ENCODE measurements at places on chromosomes 2 and 18.

- DNase-seq = no peak
Observed at GRCh38 chr2:18922276-18922675, 332.9 kb upstream of the NT5C1B start.

DNA sequence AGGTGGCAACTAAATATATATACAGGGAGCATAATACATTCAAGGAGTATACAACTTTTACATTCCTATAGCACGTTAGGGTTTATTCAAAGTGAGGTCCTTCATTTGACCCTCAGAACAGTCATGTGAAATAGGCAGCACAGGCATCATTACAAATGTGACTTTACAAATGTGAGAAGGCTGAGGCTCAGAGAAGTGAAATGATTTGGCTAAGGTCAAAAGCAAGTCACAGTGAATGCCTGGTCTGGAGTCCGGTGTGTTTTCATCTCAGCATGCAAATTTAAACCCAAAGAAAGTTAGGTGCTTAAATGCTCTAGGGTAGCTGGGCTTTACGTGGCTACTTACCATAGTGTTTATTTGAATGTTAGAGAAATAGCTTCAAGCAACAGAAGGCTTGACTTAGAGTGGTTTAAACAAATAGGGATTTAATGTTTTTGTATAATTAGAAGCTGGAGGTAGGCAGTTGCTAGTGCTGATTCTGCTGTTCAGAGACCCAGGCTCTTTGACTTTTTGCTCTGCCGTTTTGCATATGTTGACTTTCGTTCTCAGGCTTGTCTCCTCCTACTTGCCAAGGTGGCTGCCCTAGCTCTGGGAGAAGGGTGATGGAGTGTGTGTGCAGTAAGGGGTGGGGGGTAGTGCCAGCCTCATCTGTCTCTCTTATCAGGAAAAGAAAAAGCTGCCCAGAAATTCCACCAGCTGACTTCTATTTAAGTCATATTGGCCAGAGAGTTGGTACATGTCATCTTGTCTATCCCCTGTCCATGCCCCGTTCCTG lies 89.2 kb downstream of the PLCL1 start:
- DNase-seq = no peak

DNA sequence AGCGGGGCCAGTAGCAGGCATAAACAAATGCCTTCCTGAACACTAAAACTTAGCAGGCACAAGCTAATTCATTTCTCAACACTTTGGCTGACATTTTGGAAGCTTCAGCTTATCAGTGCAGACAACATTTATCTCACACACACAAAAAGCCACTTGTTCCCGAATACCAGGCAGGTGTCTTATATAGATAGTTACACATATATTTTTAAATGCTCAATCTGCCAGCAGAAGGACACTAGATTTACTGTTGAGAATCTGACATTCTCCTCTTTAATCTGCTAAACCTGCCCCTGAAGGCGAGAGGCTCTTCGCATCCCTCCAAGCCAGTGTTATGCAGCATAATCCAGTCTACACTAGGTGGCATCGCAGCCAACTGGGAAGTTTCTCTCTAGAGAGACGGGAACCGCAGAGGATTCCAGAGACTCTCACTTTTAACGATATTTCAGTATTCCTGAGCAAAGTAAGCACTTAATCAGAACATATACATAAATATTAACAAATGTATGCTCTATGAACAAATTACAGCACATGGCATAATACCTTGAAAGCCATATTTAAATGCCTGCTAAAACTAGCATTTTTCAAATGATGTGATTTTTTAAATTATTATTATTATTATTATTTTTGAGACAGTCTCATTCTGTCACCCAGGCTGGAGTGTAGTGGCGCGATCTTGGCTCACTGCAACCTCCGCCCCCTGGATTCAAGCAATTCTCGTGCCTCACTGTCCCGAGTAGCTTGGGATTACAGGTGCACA lies 90.2 kb upstream of the SCG2 start:
- DNase-seq = peak; percentile 65

- no peak for DNase-seq
Observed at GRCh38 chr18:36493349-36494159, 196.0 kb downstream of the FHOD3 start.

DNA sequence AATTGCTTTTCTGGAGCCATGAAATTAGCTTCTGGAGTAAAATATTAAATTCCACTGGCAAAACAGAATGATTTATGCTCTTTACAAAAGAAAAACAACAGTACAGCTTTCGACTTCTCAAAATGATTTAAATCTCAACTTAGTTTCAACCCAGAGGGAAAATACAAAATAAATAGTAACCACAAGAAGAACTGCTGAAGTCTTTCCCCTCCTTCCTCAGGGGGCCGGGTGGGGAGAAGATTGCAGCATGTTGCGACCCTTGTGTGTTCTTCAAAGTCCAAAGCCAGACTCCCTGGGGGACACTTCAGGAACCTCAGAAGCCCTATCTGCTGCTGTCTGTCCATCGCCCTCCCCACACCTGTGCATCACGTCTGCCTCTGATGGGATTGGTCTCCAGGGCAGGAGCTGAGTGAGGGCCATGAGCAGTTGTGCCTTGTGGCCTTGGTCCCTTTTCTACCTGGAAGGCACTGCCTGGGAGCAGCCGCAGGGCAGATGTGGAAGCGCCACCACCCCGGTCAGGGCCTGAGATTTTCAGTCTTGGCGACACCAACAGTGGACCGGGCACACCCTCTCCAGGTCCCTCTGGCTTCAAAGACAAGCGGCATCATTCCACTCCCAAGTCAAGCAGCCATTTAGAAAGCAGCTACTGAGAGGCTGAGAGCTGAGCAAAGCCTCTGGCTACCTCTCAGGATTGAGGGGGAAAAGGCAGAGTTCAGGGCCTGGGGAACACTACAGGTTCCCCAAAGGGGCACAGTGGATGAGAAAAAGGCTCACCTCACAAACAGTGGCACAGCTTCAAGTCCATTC lies 210.1 kb upstream of the RAB6C start:
- no peak for DNase-seq

DNA sequence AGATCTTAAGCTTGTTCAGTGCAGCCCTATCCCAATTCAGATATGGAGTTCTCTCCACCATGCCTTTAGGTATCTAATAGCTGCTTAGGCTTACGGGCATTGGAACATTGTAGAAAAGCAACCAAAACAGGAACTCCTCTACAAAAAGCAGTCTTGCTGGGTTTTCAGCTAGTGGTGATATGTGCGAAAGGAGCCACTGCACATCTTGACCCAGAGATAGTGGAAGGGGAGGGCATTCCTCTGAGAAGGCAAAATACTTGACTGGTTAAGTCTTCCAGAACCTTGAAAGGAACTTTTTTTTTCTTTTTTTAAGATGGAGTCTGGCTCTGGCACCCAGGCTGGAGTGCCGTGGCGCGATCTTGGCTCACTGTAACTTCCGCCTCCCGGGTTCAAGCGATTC lies 2.6 kb upstream of the TNFAIP6 start:
- DNase-seq = no peak

- no peak for DNase-seq
Observed at GRCh38 chr2:15731889-15732271, 140.2 kb downstream of the DDX1 start.

DNA sequence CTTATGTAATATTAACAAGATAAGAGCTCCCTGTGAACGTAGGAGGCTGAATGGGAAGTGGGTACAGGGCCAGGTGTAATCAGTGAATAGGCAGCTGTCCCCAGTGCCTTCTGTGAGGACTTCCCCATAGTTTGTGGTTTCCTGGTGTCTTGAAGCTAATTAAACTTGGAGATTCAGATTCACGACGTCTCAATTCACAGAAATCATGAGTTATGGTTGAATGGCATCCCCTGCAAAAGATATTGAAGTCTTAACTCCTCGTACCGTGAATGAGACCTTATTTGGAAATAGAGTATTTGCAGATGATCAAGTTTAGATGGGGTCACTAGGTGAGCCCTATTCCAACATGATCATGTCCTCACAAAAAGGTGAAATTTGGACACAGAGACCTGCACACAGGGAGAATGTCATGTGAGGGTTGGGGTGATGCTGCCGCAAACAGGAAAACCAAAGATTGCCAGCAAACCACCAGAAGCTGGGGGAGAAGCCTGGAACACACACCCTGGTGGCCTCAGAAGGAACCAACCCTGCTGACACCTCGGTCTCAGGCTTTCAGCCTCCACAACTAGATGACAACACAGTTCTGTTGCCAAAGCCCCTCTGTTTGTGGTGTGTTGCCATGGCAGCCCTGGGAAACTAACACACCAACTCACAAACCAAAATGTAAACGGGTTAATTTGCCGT lies 13.2 kb downstream of the ARL4C start:
- peak; percentile 11 for DNase-seq

DNA sequence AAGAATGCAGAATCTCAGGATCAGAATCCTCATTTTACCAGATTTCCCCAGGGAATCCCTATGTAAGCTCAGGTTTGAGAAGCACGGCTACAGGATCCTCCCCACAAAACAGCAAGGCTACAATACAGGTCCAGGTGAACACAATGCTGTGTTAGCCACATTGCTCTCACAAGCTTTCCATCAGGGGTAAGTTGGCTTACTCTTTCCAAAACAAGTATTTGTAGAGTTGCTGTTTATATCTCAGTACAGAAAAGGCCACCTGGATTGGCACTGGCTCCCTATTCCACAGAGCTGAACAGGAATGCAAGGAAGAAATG lies 11.0 kb downstream of the SPRED2 start:
- no peak for DNase-seq

DNA sequence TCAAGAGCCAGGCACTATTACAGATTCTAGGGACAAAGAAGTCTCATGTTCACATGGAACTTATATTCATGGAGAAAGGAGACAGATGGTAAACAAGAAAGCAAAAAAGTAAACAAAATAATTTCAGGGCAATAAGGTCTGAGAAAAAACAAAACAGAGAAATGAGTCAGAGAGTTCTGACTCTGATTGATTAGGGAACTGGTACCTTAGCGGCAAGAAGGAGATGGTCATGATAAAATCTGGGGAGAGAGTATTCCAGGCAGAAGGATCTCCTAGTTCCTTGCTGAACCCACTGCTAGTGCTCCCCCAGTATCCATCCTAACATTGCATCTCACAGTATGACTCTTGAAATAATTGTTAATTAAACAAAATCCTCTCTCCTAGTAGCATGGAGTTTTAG lies 161.8 kb upstream of the KLF7 start:
- no peak for DNase-seq

- peak; percentile 10 for DNase-seq
Observed at GRCh38 chr2:147845411-147845971, 662 bp downstream of the ACVR2A start.

- DNase-seq = no peak
Observed at GRCh38 chr2:7592618-7593140, 675.5 kb downstream of the RNF144A start.

GRCh38 chr2:18829976-18830375 lies 240.6 kb upstream of the NT5C1B start:
- no peak for DNase-seq

DNA sequence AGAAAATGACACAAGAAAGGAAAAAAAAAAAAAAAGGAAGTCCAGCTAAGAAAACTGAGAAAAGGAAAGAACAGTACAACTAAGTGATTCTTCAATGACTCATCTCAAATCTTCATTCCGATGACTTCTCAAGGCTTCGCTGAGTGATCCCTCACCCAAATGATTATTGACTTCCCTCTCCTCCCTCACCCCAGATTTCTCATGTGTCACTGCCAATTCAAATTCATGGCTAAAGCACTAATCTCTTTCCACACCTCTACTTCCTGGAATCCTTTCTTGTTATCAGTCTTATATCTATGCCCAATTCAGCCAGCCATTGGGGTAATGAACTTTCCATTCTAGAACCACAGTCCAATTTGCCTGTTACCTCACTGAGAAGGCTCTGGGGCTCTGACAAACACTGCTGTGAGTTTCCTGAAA lies 7.2 kb upstream of the ABCB11 start:
- DNase-seq = peak; percentile 46
